Stimulated activated CD4-positive, alpha-beta T cell treated with anti-CD3 and anti-CD28 coated beads, Interleukin-15, amount 100 ng/mL, for 1 hour (primary cell): ENCODE measurements at places on chromosomes 2 and 18.

GRCh38 chr2:205460217-205460616, 222.1 kb upstream of the NRP2 start:
- no peak for DNase-seq

DNA sequence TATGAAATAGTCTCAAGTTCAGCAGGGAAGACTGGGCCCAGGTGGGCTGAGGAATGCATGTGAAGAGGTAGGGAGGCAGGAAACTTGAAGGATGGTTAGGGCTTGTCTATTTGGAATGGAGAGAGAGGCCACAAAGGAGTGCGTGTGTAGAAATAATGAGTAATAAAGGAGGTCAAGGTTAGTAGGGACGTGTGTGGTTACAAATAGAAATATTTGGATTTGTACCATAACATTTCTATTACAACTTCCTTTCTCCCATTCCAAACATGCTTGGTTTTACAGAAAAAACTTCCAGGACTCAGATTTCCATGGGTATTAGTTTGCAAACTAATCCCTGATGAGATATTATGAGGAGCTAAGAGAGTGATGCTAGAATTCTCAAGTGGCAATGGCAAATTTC, 280.6 kb downstream of the NCKAP5 start:
- no peak for DNase-seq

DNA sequence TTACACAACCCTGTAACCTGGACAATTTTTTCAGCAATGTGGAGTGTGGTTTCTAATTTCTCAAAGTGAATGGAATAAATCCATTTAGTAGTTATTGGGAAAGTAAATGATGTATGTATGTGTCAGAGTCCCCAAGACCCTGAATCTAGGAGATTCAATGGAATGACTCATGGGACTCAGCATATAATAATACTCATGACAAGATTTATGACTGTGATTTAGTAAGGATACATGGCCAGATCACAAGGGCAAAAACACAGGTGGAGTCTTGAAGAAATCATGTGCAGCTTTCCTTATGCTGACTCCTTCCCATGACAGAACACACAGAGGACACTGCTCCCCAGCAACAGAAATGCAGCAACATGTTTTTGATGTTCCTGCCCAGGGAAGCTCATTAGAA, 1877.7 kb upstream of the LRRTM1 start:
- no peak for DNase-seq

DNA sequence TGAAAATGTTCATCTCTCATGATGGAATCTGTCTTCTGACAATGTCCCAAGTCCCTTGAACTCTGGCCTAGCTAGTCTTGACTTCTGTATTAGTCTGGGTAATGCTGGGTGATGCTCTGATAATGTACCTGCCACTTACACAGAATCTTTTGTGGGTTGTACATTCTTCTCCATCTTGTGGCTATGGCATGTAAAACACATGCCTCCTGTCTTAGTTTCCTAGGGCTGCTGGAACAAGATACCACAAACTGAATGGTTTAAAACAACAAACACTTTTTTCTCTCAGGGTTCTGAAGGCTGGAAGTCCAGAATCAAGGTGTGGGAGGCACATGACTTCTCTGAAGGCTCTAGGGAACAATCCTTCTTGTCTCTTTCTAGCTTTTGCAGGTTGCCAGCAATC, 57.1 kb downstream of the RAPGEF4 start:
- no peak for DNase-seq

GRCh38 chr2:130287656-130288026, 55.1 kb upstream of the IMP4 start:
- DNase-seq: no peak

- no peak for DNase-seq
These were observed 381.0 kb downstream of the MTX2 start for GRCh38 chr2:176650104-176650837.

DNA sequence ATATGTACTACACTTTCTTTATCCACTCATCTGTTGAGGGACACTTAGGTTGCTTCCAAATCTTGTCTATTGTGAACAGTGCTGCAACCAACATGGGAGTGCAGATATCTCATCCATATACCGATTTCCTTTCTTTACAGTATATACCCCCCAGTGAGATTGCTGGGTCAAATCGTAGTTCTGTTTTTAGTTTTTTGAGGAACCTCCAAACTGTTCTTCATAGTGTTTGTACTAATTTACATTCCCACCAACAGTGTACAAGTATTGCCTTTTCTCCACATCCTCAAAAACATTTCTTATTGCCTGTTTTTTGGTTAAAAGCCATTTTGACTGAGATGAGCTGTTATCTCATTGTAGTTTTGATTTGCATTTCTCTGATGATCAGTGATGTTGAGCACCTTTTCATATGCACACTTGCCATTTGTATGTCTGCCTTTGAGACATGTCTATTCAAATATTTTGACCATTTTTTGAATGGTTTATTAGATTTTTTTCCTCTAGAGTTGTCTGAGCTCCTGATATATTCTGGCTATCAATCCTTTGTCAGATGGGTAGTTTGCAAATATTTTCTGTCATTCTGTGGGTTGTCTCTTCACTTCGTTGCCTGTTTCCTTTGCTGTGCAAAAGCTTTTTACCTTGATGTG, 12.2 kb downstream of the PLEK start:
- DNase-seq: no peak

GRCh38 chr2:44679584-44679983, 261.9 kb upstream of the SIX3 start:
- no peak for DNase-seq

- DNase-seq: no peak
These were observed 11.9 kb downstream of the CRIM1 start for GRCh38 chr2:36367486-36367885.

DNA sequence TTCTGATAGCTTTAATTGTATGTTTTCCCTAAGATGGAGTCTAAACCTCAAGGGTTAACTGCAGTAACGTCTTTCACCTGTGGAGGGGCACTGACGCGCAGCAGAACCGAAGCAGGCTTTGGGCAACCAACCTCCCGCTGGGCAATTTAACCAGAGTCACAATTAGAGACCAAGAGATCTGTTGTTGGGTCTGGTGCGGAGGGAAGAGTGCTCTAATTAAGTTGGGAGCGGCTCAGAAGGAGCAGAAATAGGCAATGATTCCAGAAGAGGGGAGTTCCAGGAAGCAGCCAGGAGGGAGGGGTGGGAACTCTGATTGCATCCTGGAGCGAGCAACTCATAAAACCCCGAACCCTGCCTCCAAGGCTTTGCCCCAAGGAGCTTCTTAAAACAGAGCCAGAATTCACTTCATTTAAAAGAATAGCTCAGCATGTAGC, 245.8 kb downstream of the PAX3 start:
- DNase-seq: no peak

DNA sequence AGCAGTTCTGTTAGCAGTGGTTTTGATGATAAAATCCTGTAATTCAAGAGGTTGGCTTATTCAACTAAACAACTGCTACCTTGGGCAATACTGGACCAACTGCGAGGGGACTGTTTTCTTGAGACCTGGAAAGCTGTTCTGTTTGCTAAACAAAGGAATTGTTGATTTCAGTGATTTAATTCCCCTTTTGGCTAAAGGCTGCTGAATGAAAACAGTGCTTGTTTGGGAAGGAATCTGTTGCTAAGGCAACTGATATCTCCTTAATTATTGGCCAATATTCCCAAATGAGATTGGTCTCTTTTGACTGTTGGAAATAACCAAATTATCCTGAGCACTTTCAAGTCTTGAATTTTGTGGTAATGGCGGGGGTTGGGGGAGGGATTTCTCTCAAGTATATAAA, 136.8 kb downstream of the CAMKMT start:
- DNase-seq: no peak

DNA sequence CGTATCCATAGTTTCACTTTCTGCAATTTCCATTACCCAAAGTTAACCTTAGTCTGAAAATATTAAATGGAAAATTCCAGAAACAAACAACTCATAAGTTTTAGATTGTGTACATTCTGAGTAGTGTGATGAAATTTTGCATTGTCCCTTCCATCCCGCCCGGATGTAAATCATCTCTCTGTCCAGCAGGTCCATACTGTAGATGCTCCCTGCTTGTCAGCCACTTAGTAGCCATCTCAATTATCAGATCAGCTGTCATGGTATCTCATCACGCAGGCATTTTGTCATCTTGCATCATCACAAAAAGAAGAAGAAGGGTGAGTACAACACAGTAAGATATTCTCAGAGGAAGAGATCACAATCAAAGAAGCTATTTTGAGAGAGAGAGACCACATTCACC, 185.0 kb upstream of the STK17B start:
- DNase-seq: no peak

GRCh38 chr2:43302182-43302960, 76.0 kb upstream of the ZFP36L2 start:
- no peak for DNase-seq

- no peak for DNase-seq
These were observed 1507.2 kb upstream of the PIK3C3 start for GRCh38 chr18:40447820-40448219.
